ENCODE measurements at places on chromosomes 4 and X.

DNA sequence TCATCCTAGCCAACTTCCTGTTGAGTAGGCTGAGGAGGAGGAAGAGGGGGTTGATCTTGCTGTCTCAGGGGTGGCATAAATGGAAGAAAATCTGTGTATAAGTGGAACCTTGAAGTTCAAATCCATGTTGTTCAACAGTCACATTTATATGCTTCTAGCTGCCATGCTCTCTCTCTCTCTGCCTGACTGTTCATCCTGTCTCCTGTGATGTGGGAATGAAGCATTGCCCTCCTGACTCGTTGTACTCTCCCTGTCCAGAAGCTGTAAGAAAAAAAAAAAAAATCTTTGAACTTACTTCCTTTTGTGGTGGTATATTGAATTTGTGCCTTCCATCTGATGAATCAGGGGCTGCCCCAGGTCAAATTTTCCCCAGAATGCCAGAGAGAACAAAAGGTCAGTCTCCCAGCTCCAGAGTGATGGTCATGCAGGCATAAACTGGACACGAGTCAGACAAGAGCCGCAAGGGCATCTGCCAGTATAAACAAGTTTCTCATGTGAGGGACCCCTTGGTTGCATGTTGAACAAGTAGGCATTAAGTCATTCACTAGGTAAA, 257.0 kb downstream of the IDS start:
- DNase-seq = no peak

DNA sequence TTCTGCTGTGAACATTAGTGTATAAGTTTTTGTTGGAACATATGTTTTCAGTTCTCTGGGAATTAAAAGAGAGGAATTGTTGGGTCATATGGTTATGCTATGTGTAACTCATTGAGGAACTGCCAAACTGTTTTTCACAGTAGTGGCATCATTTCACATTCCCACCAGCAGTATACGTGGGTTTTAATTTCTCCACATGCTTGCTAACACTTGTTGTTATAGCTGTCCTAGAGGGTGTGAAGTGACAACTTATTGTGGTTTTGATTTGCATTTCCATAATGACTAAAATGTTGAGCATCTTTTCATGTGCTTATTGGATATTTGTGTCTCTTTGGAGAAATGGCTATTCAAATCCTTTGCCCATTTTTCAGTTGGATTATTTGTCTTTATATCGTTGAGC, 13.7 kb downstream of the APELA start:
- DNase-seq = no peak

DNA sequence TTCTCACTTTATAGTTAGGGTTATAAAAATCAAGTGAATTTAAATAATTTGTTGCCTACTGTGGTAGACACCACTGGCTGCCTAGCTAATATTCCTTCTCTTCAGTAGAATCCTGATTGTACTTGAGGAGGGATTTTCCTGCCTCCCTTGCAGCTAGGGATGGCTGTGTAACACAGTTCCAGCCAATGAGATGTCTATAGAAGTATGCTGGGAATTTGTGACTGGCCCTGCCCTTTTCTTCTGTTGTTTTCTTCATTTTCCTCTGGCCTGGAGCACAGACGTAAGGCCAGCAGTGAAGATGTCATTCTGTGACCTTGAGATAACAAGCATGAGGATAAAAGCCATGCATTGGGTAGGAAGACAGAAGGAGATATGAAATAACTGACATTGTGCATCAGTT, 145.1 kb downstream of the MGST2 start:
- no peak for DNase-seq

GRCh38 chr4:111979921-111980320, 165.3 kb upstream of the FAM241A start:
- no peak for DNase-seq

GRCh38 chr4:77538144-77538543, 67.5 kb upstream of the CXCL13 start:
- DNase-seq = no peak
